ENCODE measurements at places on chromosomes 2 and 18. TPM values are rescaled to one million over a fixed set of nuclear protein-coding genes. Genes with fewer than 3 reads are reported as not detected.

Gene PLGLB2
- 0.10 TPM for total RNA-seq

Gene SLC9A2
- 0.07 TPM for total RNA-seq

Gene RND3
- total RNA-seq, result not detected

Gene DSG4
- total RNA-seq, result not detected

Gene STAM2
- 9.6 TPM for total RNA-seq

Gene PMAIP1
- total RNA-seq, result 141 TPM

Gene IL1RL2
- total RNA-seq, result 0.91 TPM

All from activated naive CD4-positive, alpha-beta T cell treated with anti-CD3 and anti-CD28 coated beads for 36 hours (primary cell).